ENCODE measurements at places on chromosomes 16 and 17. TPM values are rescaled to one million over a fixed set of nuclear protein-coding genes. Genes with fewer than 3 reads are reported as not detected.

- DNase-seq = no peak
Observed at GRCh38 chr16:12258861-12259645, 282.5 kb downstream of the SNX29 start.

Gene NPIPA8
- total RNA-seq = 0.65 TPM

GRCh38 chr16:28013878-28014277 lies 49.6 kb downstream of the GSG1L start:
- no peak for DNase-seq

Gene HSD11B2
- 3.8 TPM for total RNA-seq

DNA sequence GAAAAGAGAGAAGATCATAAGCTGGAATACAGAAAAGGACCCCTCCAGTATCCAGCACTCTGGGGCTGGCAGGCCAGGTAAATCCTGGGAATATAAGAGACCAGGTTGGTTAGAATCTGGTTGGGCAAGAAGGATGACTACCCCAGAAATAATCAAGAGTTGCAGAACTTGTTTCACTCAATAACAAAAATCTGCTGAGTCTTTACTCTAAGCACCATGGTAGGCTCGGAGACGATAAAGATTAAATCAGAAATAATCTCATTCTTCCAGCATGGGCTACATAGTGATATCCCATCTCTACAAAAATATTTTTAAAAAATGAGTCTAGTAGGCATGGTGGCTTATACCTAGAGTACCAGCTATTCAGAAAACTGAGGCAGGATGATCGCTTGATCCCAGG lies 138.0 kb upstream of the KCNJ16 start:
- no peak for DNase-seq

DNA sequence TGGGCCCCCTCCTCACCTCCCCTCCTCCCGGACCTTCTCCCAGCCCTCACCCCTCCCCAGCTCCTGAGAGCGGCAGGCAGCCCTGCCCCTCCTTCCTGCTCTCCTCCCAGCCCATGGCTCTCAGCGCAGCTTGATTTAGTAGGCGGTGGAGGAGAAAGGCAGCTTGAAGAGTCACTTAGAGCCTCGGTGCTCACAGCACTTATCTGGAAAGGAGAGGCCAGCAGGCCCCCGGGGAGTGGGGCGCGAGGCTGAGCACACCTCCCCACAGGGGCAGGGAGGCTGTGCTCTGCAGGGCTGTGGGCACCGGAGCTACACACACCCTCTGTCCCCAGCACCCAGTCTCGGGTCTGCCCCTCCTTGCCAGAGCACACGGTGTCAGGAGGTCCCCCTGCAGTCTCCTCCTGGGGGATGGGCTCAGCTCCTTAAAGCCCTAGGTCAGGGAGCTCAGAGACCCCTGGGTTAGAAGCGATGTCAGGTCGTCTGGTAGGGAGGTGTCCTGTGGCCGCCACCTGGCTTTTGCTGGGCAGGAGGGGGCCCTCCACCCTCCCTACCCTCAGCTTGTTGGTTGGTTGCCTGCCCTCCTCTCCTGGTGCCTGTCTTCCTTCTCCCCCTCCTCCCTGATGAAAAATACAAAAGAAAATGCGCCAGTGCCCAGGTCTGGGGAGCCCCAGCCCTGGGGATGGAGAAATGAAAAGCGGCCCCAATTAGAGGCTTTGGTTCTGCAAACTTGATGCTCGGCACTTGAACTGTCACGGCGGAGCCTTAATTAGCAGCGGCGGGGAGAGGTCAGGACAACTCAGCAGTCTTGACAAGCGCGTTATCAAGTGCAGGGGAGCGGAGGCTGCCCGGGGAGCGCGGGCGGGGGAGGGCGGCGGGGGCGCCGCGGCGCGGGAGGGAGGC lies 151.1 kb upstream of the GSE1 start:
- peak; percentile 26 for DNase-seq

GRCh38 chr17:65051922-65052321 lies 4.6 kb downstream of the GNA13 start:
- no peak for DNase-seq

Gene SHISA9
- 0.75 TPM for total RNA-seq

- DNase-seq = no peak
Observed at GRCh38 chr16:61681673-61682072, 354.6 kb downstream of the CDH8 start.

Gene ESRP2
- 0.09 TPM for total RNA-seq

DNA sequence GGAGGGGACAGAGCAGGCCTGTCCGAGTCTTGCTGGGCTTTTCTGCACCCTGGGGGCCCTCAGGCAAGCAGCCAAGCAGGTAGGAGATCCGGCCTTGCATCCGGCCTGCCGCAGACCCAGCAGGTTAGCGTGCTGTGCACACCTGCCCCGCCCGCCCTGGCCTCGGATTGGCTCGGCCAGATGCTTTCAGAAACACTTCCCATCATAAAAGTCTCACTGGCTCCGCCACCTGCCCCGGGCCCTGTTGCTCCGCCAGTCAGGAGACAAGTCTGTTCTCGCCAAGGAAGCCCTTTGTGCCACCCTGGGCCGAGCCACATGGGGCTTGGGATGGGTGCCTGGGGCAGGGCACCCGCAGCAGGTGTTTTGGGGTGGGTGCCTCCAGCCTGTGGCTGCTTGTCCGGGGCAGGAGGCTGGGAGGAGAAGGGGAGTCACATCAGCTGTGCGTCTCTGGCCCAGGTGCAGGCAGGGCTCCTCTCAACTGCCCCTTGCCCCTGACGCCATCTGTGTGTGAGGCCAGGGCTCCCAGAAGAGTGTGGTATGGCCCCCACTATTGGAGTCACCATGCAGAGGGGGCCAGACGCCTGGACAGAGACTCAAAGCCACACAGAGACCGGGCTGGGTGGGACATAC lies 228.2 kb upstream of the GSE1 start:
- DNase-seq = no peak

GRCh38 chr17:77440560-77440981 lies 299.8 kb downstream of the SEC14L1 start:
- DNase-seq = no peak

- no peak for DNase-seq
Observed at GRCh38 chr17:71636644-71637043, 484.2 kb upstream of the SOX9 start.

DNA sequence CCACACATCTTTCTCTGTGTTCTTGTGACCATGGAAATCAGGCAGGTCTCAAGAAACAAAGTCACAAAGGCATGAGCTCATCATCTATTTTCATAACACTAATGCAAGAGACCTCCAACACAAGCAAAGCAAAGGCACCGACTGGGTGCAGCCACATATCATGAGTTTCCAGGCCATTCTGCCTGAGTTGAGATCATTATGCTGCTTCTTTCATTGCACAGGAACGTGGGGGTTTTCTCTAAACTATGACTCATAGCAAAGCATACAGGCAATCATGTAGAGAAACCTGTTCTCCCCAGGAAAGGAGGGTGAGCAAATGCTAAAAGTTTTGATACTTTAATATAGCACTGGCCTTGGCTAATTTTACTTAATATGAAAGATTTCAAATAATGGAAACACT lies 60.7 kb downstream of the GRIN2A start:
- DNase-seq = no peak

Gene TP53TG3
- total RNA-seq = not detected

Gene CCDC144A
- 1.6 TPM for total RNA-seq

DNA sequence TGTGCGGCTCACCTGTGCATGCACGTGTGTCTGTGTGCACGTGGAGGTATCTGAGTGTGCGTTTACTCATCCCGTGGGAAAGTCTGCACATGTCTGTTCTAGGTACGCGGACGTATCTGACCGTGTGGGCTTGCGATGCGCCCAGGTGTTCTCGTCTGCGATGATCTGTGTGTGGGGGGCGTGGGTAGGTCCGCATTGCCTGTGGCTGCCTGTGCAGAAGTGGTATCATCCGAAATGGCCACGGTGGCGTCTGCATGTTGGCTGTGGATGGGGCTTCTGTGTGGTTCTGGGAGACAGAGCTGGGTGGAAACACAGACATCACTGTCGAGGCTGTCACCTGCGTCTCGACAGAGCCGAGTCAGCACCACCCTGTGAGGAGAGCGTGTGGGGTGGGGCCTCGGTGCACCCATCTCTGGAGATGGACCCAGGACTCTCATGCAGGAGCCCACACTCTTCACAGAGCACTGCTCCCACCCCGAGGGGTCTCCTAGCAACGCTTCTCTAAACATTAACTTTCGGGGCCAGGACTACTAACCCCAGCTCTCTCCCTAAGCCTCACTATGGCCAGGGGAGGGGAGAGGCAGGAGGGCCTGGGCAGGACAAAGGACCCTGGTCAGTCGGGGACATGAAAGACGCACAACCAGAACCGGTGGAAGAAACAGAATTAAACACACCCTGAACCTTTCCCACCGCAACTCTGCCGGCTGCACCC lies 8.4 kb downstream of the DPEP1 start:
- DNase-seq = no peak

DNA sequence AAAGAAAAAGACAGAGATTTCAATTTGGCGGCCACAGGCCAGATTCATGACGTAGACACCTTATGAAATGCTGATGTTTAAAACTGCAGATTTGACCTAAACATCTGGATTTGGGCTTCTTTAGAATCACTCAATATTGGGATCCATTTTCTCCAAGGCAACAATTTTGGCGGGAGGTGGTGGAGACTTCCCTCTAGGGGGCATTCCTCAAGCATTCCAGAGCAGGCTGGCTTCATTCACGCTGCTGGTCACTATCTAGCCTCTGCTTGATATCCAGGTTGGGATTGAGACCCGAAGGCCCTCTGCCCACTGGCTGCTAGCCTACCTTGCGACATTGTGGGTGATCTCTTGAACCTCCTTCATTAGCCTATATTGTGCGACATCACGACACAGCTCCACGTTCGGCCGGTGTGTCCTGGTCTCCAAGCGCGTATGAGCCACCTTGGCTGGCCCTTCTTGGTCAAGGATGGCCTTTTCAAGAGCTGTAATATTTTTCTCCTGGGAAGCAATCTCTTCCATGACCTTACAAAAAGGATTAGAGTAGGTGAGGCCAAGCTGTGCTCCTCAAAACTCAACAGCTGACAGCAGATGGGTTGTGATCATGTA lies 24.5 kb downstream of the FBXO39 start:
- peak; percentile 16 for DNase-seq

DNA sequence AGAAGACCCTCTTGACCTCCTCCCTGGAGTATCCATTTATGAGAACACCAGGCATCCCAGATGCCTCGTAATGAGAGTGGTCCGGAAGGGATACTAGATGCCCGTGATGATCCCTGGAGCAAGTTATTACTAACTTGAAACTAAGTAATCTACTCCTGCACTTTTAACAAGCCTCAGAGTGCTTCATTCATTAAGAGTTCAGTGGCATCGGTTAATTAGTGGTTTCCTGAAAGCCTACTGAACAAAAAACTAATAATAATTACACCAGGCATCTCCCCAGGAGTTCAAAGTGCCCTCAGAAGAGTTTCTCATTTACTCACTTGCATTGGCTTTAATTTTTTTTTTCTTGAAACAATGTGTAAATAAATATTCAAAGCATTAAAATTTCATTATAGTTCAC lies 22.2 kb downstream of the ZNF75A start:
- DNase-seq = no peak

GRCh38 chr17:11023639-11024479 lies 186.0 kb upstream of the PIRT start:
- no peak for DNase-seq

DNA sequence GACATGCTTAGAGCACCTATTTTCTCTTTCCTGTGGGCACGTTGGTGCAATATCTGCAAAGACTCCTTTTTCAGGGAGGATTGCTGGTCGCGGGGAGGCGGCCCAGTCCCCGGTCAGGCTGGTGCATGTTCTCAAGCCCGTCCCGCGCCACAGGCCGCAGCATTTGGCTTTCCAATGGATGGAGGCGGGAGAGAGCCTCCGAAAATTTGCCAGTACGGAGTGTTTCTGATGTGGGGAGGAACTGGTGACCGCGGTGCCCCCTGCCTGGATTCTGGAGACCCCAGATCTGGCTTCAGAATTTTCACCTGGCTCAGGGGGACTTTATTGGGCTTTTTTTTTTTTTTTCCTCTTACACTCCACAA lies 2.3 kb downstream of the CMIP start:
- DNase-seq = no peak

Gene TP53TG3F
- not detected for total RNA-seq

Gene GLIS2
- total RNA-seq = 17.2 TPM
